ENCODE measurements at places on chromosomes 12 and 14.

GRCh38 chr14:51666070-51666469 is 14.4 kb downstream of the FRMD6 start:
- no peak for DNase-seq

DNA sequence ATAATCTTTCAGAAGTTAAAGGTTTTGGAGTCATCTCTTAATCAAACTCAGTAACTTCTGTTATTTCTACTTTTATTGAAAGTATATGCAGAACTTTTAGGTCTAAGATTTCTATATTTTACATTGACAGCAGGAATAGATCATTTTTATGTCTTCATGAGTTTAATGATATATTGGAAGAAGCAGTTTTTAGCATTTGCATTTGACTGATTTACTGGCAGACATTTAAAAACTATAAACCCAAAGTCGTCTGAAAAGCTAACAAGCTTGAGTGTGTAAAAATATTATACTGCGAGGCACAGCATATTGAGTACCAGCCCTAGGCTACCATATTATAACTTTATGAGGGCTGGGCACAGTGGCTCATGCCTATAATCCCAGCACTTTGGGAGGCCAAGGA is 214.0 kb upstream of the GARIN2 start:
- DNase-seq: no peak

GRCh38 chr12:104958805-104959334 is 780 bp upstream of the SLC41A2 start:
- DNase-seq: no peak

DNA sequence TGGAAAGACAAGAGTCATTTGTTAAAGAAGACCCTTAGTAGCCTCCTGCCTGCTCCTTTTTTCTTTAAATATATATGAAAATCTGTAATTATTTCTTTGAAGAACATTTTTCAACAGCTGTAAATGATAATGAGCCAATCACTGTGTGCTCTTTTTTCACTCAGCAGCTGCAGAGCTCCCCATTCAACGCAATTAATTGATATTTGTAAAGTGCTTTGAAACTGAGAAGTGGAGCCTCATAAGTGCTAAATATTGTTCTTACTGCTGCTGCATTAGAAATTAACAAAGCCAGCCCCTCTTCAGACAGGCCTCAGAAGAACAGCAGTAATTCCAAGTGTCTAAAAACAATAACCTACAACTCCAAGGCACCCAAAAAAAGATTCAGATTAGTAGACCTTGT is 224.3 kb downstream of the GXYLT1 start:
- no peak for DNase-seq
